Lower leg skin (tissue), 4 donors: ENCODE measurements at places on chromosomes 7 and 10.

DNA sequence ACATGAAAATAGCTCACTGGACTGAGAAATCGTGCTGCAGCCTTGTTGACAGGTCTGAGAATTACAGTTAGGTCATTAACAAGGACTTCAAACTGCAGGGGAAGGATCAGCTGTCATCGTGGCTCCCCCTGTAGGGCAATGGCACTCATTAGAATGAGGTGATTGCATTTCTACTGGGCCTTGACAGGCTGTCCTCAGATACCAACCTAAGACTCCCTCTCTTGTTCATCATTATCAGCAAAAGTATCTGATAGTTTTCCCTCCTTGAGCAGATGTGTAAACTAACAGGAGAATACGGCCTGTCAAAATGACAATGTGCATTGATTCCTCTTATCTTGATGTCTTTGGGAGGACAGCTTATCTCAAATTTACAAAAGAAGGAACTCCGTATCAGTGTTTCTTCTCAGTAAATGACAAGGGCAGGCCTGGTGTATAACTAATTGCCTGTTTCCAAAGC is 648.5 kb upstream of the LRRN3 start:
- DNase-seq = no peak

DNA sequence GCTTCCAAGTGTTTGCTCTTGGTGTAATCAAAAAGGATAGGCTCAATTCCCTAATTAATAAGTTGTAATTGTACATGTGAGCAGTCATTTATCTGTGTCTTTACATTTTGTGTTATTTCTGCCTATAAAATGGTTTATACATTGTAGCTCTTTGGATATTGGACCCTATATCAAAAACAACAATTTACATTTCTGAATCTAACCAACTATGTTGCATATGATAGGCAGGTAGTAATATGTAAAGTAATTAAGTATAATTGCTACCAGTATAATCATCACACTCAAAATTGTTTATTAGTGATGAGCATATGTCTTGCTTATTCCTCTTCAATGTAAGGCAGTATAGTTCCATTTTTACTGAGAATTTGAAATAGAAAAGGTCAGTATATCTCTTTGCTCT is 13.8 kb downstream of the AKR1C1 start:
- no peak for DNase-seq

DNA sequence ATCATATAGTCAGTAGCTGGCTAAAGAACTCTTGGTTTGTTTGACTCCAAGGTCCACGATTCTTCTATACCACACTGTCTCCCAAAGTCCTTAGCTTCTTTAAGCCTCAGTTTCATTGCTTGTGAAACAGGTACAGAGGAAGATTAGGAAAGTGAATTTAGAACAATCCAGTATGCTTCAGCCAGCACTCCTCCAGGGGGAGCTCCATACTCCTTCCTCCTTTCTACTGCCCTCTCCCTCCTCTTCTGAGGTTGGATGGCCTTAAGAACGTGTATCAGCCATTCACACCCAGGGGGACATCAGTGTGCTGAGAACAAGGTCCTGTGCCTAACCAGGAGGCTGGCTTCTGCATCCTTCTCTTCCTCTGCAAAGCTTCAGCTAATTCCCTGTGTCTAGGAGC is 54.8 kb upstream of the CALD1 start:
- no peak for DNase-seq

- DNase-seq = no peak
These were observed 113.4 kb downstream of the ST7 start for GRCh38 chr7:117066668-117067067.

- DNase-seq = no peak
These were observed 31.3 kb downstream of the ANXA8 start for GRCh38 chr10:47452495-47453140.

DNA sequence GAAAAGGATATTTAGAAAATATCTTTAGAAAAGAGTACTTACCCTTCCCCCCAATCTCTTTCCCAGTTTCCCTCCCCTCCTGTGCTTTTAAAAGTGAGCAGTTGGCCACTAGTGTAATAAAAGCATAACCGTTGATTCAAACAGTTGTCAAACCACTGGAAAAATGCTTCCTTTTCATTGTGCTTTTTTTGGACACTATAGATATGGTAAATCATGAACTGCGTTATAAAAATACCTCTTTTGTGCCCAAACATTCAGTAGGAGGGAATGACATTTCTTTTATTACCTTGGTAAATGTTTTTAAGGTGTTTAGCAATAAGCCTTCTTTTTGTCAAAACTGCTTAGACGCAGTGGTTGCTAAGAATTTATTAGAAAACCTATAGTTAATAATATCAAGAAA is 232.4 kb downstream of the SLC25A13 start:
- no peak for DNase-seq

- DNase-seq = no peak
These were observed 3.5 kb downstream of the LRRN3 start for GRCh38 chr7:111094419-111094818.

DNA sequence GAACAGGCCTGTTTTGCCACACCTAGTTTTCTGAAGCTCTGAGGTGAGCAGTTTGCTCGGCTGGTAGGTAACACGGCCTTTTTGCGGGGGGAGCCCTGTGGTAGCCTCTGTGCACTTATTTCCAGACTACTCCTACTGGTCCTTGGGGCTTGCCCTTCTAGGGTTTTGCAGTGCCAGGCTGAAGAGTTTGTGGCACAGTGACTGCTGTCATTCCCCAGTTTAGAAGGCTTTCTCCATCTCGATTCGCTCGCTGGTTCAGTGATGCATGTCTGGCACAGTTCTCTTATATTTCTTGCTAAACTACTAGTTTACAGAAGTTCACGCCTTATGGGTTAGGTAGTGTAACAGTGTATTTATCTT is 711 bp downstream of the KIF20B start:
- DNase-seq = no peak

DNA sequence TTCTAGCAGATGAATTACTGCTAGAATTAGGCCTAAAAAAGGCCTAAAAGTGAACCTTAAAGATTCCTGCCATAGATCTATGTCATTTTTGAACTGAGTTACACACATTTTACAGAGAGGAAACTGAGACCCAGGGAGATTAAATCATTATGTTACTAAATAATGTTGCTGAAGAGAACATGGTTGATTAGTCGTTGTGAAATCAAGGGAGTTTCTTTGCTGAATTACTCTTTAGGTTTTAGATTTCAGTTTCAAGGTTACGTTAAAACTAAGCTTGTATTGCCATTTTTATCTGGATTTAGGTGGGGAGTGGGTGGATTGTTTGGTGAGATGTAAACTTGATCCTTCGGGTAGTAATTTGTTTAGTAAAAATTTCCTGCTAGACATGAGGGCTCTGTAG is 21.3 kb downstream of the CDK14 start:
- DNase-seq = no peak

GRCh38 chr10:113261611-113262091 is 291.2 kb upstream of the HABP2 start:
- no peak for DNase-seq

DNA sequence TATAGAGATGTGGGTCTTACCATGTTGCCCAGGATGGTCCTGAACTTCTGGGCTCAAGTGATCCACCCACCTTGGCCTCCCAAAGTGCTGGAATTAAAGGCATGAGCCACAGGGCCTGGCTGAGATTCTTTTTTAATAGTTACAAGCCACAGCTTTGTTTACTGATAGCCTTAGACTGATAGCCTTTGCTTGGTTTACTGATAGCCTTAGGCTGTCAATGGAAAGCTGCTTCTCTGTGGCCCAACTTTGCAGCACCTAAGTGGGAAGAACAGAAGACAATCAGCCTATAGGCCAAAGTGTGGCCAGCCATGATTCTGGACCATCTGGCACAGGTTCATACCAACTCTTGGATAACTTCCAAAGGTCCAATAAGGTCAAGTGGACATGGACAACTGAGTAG is 24.1 kb upstream of the CDCA7L start:
- DNase-seq = no peak

DNA sequence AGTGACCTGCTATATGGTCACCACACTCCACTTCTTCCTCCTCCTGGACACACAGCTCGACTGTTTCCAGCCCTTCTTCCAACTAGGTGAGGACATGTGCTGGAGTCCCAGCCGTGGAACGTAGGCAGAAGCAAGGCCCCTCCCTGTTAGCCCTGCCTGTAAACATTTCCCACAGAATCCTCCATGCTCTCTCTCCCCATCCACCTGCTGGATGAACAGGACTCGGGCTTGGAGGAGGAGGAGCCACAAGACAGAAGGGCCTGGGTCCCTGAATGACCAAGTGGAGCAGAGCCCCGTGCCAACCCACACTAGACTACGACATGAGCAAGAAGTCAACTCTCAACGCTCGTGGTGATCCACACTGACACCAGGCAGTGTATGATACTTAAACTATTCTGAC is 9.9 kb downstream of the CNPY1 start:
- no peak for DNase-seq

DNA sequence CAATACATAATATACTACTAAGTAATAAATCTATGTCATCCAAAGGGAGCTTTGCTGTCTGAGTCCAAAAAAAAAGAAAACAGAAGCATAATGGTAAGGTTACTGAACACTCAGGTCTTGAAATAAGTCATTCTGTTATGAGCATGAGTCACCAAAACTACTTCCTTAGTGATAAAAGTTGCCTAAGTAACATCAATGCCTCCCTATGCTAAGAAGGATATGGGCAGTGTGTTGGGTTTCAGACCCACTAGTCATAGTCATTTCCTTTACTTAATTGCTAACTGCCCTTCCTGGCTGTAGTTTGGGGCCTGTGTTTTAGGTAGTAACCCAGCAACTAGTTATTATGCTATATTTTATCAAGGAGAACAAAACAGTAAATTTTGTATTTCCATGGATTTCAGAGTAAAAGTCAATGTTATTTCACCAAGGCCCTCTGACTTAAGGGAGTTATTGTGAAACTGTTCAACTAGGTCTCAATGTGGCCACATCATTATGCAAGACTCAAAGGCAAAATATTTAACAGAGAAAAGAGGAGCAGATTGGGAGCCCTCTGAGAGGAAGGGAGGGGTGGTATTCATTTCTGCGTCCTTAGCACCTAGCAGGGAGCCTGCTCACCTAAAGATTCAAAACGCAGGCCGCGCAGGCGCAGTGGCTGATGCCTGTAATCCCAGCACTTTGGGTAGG is 11.7 kb upstream of the VIM start:
- DNase-seq = no peak

DNA sequence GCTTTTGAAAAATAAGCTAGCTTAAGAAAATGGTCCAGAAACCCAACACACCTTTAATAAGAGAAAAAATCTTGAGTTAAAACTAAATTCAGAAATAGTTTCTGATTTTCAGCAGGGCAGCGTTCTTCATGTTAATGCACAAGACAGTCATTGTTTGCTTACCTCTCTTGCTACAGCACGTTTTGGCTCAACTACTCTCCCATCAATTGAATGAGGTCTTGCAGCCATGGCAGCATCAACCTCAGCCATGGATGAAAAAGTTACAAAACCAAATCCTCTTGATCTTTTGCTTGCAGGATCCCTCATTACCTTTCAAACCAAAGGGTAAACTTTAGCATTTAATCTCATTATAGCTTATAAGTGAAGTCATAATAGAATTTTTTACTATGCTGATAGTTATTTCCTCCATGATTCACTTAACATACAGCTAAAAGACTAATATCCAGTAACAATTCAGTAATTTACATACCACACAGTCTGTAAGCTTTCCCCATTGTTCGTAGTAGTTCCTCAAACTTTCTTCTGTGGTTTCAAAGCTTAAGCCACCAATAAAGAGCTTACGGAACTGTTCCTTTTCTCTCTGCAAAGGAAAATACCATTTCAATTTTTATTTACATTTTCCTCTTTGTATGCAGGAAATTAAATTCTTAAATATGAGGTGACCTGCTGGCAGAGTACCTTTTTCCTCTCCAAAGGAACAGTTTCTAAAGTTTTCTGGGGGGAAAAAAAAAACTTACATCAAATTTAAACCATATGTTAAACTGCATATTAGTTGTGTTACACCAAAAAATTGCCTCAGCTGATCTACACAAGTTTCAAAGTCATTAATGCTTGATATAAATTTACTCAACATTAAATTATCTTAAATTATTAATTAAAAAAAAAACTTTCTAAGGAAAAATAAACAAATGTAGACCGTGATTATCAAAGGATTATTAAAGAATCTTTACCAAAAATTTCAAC is 3.1 kb downstream of the HNRNPA2B1 start:
- DNase-seq = no peak

GRCh38 chr7:102260856-102261255 is 25.8 kb upstream of the SH2B2 start:
- no peak for DNase-seq

DNA sequence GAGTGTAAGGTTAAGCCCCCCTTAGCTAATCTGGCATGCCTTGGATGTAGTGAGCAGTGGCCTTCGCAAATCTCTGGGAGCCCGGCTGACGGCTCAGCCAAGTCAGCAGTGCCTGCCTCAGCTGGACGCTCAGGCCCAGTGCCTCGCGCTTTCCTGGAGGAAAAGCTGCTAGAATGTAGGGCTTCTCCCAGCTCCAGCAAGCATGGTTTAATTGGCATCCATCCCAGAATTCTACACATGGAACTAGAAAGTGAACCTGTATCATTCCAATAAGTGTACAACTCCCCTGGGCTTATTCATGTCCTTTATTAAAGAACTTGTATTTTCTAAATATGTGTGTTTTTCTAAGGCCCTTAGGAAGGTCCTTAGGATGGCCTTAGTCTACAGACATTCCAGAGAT is 287.8 kb upstream of the SHH start:
- DNase-seq = no peak

- no peak for DNase-seq
These were observed 166.3 kb downstream of the GRID1 start for GRCh38 chr10:86200269-86200668.
